Left lung (tissue), 14 donors: ENCODE measurements at places on chromosomes 4 and X. TPM values are rescaled to one million over a fixed set of nuclear protein-coding genes. Genes with fewer than 3 reads are reported as not detected.

The CACNA1F gene
- 0.73 TPM for total RNA-seq

The COL25A1 gene
- 0.13 TPM for total RNA-seq

GRCh38 chr4:38752372-38752940, 30.3 kb downstream of the TLR10 start:
- H3K27ac ChIP-seq, result peak overlapping the region; percentile 37
- no peak for DNase-seq
- no peaks in the 10 kb centered on the region for H3K27me3 ChIP-seq

The MAGEE1 gene
- 3.8 TPM for total RNA-seq

- no peak for DNase-seq
- H3K4me1 ChIP-seq, result no peaks in the 10 kb centered on the region
- no peaks in the 10 kb centered on the region for H3K36me3 ChIP-seq
- H3K27me3 ChIP-seq, result peaks cover 6% of the 10 kb centered on the region
Observed at GRCh38 chr4:16293210-16293838, 67.1 kb upstream of the TAPT1 start.

The TMEM185A gene
- 20.0 TPM for total RNA-seq

DNA sequence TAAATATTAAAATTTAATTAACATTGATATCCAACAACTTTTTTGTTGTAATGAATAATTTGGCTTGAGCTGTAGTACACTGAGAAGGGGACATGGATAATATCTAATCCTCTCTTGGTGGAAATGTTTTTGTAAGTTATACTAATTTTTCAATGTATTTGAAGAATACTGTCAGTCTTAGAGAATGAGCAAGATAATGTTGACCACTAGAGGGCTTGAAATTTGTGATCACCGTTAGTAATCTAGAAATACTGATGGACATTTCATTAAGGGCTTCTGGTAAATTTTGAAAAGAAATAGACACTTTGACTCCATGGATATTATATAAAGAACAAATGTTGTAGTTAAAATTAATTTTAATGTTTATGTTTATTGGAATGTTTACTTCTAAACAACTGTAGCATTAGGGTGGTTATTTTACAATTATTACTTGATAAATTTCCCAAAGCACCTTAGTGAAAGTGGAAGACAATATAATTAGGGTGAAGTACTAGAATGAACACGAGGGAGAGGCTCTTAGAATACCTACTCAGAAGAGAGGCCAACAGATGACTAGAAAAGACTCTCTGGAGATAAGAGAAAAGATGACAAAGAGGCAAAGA, 20.0 kb upstream of the CAMK2D start:
- no peak overlapping the region for H3K4me3 ChIP-seq
- H3K36me3 ChIP-seq, result no peaks in the 10 kb centered on the region
- no peak overlapping the region for H3K27ac ChIP-seq
- peaks cover 10% of the 10 kb centered on the region for H3K4me1 ChIP-seq
- no peak for DNase-seq

- no peak overlapping the region for H3K4me3 ChIP-seq
- H3K27me3 ChIP-seq, result no peaks in the 10 kb centered on the region
- H3K4me1 ChIP-seq, result no peaks in the 10 kb centered on the region
- DNase-seq, result no peak
- no peaks in the 10 kb centered on the region for H3K36me3 ChIP-seq
Observed at GRCh38 chr4:78928835-78929234, 10.4 kb downstream of the PAQR3 start.

DNA sequence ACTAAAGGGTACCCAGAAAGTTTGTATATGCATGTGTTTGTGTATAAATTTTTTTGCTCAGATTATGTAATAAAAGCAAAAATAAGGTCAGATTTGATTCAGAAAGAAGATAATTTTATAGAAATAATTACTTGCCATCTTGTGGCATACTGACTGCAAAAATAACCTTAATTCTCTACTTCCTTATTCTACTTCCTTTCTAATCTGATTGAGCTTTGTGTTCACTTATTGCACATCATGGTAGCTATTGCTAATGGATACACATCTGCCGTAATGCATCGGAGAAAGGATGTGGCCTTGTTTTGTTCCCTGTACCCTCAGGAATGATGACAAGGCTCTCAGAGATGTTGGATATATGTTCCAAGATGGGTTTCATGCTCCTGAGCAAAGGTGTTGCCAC, 10.5 kb upstream of the GNPDA2 start:
- no peaks in the 10 kb centered on the region for H3K36me3 ChIP-seq
- no peaks in the 10 kb centered on the region for H3K27me3 ChIP-seq
- no peak for DNase-seq
- no peak overlapping the region for H3K27ac ChIP-seq
- H3K4me3 ChIP-seq, result no peak overlapping the region

GRCh38 chr4:150078041-150078578, at the start of gene DCLK2:
DCLK2 (plus strand) TSS chr4:150078445; CDS start chr4:150079028, 583 bp downstream.
- H3K27me3 ChIP-seq, result no peaks in the 10 kb centered on the region
- peaks cover 9% of the 10 kb centered on the region for H3K4me1 ChIP-seq
- peak within 1 kb of the TSS; percentile 70 for H3K4me3 ChIP-seq
- H3K27ac ChIP-seq, result peak within 1 kb of the TSS; percentile 77
- peak; percentile 86 for DNase-seq

The NAP1L3 gene
- total RNA-seq, result 3.2 TPM

DNA sequence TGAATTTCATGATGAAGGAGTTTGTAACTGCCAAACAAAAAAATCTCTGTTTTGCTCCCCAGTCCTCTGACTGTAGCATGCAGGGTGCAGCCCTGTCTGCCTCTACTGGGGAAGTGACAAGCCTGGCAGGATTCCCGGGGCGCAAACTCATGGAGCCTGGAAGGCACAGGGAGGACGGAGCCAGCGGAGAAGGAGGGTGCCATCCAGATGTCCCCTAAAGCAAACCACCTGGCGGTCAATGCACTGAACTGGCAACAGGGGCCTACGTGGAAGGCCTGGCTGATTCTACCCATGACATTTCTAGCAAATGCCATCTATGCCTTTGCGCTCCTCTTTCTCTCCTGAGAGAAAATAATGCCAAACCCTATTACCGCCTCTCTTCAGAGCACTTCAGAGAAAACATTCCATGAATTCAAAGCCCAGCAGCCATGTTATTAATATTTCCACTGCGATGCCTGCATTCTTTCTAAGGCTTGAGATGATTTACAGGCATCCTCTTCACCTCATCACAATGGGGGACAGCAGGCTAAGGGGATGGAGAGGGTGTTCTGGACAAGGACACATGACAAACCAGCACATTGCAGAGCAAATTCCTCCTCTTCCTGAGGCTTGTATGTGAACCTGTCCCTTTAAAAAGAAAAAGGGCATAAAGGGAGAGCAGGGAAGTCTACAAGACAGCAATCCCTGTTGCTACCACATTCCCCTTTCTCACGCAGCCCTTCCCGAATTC, 329.3 kb upstream of the NOCT start:
- H3K27me3 ChIP-seq, result no peaks in the 10 kb centered on the region
- DNase-seq, result no peak
- H3K4me1 ChIP-seq, result no peaks in the 10 kb centered on the region
- no peak overlapping the region for H3K27ac ChIP-seq
- H3K4me3 ChIP-seq, result no peak overlapping the region

The TBC1D9 gene
- total RNA-seq, result 29.0 TPM

The SHROOM2 gene
- total RNA-seq, result 6.2 TPM

GRCh38 chrX:78619834-78620233, 39.3 kb downstream of the RTL3 start:
- H3K36me3 ChIP-seq, result no peaks in the 10 kb centered on the region
- DNase-seq, result no peak
- no peaks in the 10 kb centered on the region for H3K4me1 ChIP-seq

The CYTL1 gene
- total RNA-seq, result 0.73 TPM

- H3K27ac ChIP-seq, result no peak overlapping the region
- H3K4me3 ChIP-seq, result no peak overlapping the region
- H3K4me1 ChIP-seq, result no peaks in the 10 kb centered on the region
- H3K36me3 ChIP-seq, result no peaks in the 10 kb centered on the region
Observed at GRCh38 chrX:149453906-149454822, 50.9 kb downstream of the IDS start.

DNA sequence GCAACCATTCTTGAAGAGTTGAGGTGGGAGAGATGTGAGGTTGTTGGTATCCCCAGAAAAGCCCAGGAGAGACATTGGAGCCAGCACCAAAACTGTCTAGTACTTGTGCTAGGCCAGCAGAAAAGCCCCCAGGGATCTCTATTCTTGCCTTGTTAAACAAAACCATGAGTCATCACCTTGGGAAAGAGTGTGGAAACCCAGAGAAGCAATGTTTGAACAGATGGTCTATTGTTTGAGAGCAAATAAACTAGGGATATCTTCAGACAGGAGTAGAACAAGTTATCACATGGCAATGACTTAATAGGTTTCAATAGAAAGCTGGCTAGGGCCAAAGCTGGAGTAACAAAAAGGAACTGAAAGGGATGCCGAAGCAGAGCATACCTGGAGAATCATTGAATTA, 195.7 kb upstream of the CASK start:
- H3K4me3 ChIP-seq, result no peak overlapping the region
- no peaks in the 10 kb centered on the region for H3K27me3 ChIP-seq
- H3K36me3 ChIP-seq, result no peaks in the 10 kb centered on the region
- no peaks in the 10 kb centered on the region for H3K4me1 ChIP-seq

The MAP7D2 gene
- 0.45 TPM for total RNA-seq

- no peaks in the 10 kb centered on the region for H3K36me3 ChIP-seq
- H3K4me1 ChIP-seq, result no peaks in the 10 kb centered on the region
Observed at GRCh38 chrX:10233173-10233572, 76.4 kb downstream of the CLCN4 start.

DNA sequence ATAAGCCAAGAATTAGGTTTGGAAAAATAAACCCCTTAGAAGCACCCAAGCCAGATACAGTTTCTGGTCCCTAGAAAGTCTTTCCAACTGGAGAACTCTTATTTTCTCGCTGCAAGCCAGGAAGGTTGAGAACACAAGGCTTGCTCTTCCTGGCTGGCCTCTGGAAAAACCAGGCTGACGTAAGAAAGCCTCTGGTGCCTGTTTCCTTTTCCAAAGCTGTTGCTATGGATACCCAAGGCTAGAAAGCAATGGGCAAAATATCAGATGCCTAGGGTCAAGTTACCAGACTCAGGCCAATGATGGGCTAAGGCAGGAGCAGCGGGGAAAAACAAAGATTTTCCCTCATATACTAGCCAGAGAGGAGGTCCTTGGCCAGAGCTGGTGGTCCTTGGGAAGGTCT, 281.6 kb downstream of the KLHL13 start:
- H3K36me3 ChIP-seq, result no peaks in the 10 kb centered on the region
- H3K4me1 ChIP-seq, result no peaks in the 10 kb centered on the region
- H3K4me3 ChIP-seq, result no peak overlapping the region
- H3K27me3 ChIP-seq, result no peaks in the 10 kb centered on the region

The FAT1 gene
- total RNA-seq, result 131 TPM

DNA sequence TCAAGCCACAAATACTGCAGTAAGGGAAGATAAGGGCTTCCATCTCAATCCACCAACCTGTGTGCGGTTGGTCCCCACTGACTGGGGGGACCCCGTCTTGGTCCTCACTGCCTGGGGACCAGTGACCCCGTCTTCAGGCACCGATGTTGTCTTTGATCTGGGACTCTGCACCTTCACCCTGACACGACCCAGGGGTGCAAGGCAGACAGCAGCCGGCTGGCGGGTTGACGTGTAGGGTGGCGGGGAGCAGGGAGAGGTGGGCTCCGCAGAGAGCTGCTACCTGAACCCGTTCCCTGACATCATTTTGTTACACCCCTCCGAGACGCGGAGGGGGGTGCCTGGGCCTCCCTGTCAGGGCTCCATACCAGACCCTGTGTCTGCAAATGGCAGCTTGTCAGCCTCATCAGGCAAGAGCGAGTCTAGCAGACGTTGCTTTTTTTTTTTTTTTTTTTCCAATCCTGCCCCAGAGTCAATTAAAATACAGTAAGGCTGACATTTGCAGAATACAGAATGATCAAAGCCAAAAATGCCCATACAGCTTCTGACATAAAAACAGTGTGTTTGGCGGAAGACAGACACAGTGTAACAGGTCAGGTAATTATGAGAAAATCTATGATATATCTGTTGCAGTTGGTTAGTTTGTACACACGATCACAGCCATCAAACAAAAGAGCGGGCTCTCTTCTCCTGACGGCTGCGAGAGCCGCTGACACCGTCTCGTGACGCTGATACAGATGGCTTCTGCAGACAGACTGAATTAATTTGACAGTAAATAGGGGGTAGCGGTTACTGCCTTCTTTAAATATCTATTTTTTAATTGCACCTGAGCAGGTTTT, 118.6 kb downstream of the CRLF2 start:
- H3K36me3 ChIP-seq, result no peaks in the 10 kb centered on the region
- no peak overlapping the region for H3K4me3 ChIP-seq
- H3K27ac ChIP-seq, result no peak overlapping the region
- H3K27me3 ChIP-seq, result no peaks in the 10 kb centered on the region
- no peaks in the 10 kb centered on the region for H3K4me1 ChIP-seq

GRCh38 chr4:174401471-174402130, 117.9 kb downstream of the CEP44 start:
- DNase-seq, result no peak
- no peaks in the 10 kb centered on the region for H3K36me3 ChIP-seq
- H3K4me3 ChIP-seq, result no peak overlapping the region
- H3K27me3 ChIP-seq, result no peaks in the 10 kb centered on the region
- H3K4me1 ChIP-seq, result no peaks in the 10 kb centered on the region

The FGB gene
- 0.26 TPM for total RNA-seq

DNA sequence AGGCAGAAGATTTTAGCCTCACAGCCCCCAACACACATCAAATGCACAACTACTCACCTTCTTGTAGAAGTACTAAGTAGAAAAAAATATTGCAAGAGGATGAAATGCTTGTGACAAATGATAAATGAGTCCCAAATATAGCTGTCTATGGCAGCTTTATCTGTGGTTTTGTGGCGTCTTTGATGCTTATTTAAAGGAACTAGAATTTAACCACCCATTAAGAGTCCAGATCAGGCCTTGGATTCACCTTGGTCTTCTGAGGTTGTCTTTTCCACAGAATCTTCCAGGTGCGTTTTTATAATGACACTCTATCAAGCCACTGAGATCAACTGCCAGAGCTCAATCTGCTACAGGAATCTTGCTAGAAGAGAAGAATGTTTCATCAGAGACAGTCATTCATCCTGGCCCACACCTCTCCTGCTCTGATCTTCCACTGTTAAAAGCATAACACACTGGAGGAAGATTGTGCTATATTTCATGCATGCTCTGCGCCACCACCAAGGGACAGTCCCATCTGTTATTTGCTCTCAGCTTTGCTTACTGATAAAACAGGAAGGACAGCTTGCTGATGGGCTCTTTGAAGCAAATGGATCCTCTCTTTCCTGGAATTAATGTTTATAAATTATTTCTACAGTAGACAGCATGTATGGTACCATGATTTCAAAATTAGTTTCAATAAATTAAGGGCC, 144.1 kb downstream of the SLC7A11 start:
- H3K4me1 ChIP-seq, result no peaks in the 10 kb centered on the region
- H3K27ac ChIP-seq, result no peak overlapping the region
- H3K27me3 ChIP-seq, result no peaks in the 10 kb centered on the region
- H3K36me3 ChIP-seq, result no peaks in the 10 kb centered on the region
- no peak overlapping the region for H3K4me3 ChIP-seq
- DNase-seq, result no peak

The KLHL4 gene
- total RNA-seq, result 4.4 TPM
